Activated CD8-positive, alpha-beta memory T cell treated with anti-CD3 and anti-CD28 coated beads, Interleukin-2, amount 10 ng/mL, durations not matched to agents 7 days and 5 days (primary cell): ENCODE measurements at places on chromosomes 7 and 10. TPM values are rescaled to one million over a fixed set of nuclear protein-coding genes. Genes with fewer than 3 reads are reported as not detected.

Gene FXYD4
- total RNA-seq: 0.37 TPM

- peak; percentile 63 for DNase-seq
- peak overlapping the region; percentile 60 for H3K4me3 ChIP-seq
- H3K36me3 ChIP-seq: no peaks in the 10 kb centered on the region
- no peaks in the 10 kb centered on the region for H3K27me3 ChIP-seq
- peak overlapping the region; percentile 98 for H3K27ac ChIP-seq
- H3K4me1 ChIP-seq: peaks cover 36% of the 10 kb centered on the region
Observed at GRCh38 chr10:71713135-71714030, 6.2 kb downstream of the C10orf105 start.

Gene DDC
- not detected for total RNA-seq

Gene ZNF107
- 17.8 TPM for total RNA-seq

GRCh38 chr10:44068716-44069482 lies 316.0 kb downstream of the CXCL12 start:
- no peak overlapping the region for H3K27ac ChIP-seq
- H3K4me3 ChIP-seq: no peak overlapping the region
- H3K4me1 ChIP-seq: no peaks in the 10 kb centered on the region
- no peaks in the 10 kb centered on the region for H3K27me3 ChIP-seq

DNA sequence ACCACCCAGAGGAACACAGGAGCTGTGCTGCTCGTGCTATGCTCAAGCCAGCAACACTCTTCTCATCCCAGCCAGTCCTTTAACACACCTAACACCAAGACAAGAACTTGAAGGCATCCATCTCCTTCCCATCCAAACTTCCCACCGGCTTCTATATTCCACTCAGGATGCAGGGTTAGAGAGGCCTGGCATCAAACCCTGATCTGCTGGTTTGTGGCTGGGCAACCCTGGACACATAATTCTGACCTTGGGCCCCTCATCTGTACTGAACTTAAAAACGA lies 5.6 kb upstream of the MYO1G start:
- peaks cover 75% of the 10 kb centered on the region for H3K4me1 ChIP-seq
- H3K36me3 ChIP-seq: peaks cover 46% of the 10 kb centered on the region
- DNase-seq: peak; percentile 36
- no peaks in the 10 kb centered on the region for H3K27me3 ChIP-seq
- peak overlapping the region; percentile 98 for H3K4me3 ChIP-seq

DNA sequence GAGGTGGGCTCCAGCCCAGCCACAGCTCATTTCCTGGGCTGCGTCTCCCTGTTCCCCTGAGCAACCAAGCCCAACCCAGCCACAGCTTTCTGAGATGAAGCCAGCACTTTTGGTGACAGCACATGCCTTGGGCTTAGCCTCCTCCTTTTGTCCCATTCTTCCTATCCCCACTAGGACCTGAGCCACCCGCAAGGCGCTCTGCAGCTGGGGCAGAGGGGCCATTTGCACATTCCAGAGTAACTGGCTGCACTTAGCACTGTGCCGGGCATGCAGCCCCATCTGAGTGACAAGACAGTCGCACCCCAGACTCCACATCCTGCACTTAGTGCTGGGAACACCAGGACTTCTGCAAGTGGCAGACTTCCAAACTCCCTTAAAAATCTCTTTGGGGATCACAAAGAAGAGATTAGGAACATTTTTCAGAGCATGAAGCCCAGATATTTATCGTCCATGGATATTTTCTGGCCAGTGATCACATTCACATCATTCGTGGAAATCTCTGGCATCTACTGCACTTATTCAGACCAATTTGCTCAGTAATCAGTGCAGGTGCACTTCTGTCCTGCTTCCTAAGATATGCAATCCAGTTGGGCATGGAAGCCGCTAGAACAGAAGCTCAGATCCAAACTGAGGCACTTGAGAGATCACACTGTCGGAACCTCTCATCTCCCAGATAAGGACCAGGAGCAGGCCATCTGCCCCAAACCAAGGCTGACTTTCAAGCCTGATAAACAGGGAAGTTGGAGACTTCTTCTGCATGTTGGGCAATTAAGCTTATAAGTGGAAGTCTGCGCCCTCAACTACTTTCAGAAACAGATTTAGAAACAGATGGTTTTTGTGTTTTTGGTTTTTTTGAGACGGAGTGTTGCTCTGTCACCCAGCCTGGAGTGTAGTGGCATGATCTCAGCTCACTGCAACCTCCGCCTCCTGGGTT lies 26.4 kb downstream of the CHST15 start:
- no peaks in the 10 kb centered on the region for H3K36me3 ChIP-seq
- H3K4me3 ChIP-seq: no peak overlapping the region
- no peak for DNase-seq

Gene PLAC9
- not detected for total RNA-seq

DNA sequence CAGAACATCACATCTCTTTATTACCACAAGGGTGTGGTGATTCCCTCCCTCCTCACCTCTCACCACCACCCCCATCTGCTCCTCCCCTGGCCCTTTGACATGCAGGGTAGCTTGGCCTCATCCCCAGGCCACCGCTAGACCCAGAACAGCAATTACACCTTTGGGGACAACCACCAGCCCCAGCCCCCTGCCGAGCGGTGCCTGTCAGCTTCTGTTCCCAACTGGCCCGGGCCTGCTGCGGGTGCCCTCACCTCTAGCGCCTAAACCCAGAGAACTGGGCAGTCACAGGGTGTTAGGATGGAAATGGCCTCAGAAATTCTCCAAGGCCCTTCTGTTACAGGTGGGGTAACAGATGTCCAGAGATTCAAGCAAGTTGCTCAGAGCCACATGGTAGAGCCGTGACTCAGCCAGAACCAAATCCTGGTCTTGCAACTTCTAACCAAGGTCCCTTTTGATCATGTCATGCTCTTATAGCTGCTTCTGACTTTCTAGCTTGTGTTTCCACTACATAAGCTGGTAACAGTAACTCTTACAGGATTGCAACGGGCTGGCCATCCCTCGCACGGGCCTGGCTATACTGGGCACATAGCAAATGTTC lies 78.0 kb downstream of the PRKAG2 start:
- DNase-seq: no peak
- no peak overlapping the region for H3K4me3 ChIP-seq
- H3K4me1 ChIP-seq: peaks cover 13% of the 10 kb centered on the region

DNA sequence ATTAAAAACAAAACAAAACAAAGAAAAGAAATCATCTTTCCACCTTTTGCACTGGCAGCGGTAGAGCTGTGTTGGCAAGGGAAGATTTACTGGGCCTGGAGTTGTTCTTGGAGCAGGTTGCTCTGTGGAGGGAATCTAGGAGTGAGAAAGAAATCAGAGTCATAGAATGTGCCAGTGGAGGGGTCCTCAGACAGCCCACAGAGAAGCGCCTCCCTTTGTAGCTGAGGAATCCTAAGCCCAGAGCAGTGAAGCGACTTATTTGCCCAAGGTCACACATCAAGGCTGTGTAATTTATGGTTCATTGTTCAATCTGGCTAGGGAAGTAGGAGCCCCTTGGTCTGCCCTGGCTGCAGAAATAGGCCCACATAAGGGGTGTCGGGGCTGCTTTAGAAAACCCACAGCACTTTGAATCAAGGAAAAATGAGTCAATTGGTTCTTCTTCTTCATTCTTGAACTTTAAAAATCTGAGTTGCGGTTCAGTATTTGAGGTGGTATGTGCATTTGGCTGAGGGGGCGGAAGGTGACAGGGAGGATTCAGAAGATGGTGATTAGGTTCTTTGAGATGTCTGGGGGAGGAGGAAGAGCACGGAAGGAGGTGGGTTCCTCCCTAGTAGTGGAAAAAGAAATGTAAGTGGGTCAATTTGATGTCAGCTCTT lies 253.7 kb downstream of the PTEN start:
- H3K36me3 ChIP-seq: no peaks in the 10 kb centered on the region
- no peaks in the 10 kb centered on the region for H3K27me3 ChIP-seq
- peak; percentile 66 for DNase-seq
- peaks cover 15% of the 10 kb centered on the region for H3K4me1 ChIP-seq
- no peak overlapping the region for H3K27ac ChIP-seq

Gene LRRD1
- not detected for total RNA-seq

GRCh38 chr7:45081670-45081974 lies 7.1 kb downstream of the NACAD start:
- DNase-seq: no peak
- H3K27me3 ChIP-seq: no peaks in the 10 kb centered on the region
- no peaks in the 10 kb centered on the region for H3K4me1 ChIP-seq
- H3K27ac ChIP-seq: no peak overlapping the region
- no peaks in the 10 kb centered on the region for H3K36me3 ChIP-seq
- no peak overlapping the region for H3K4me3 ChIP-seq

Gene NME8
- total RNA-seq: not detected

GRCh38 chr7:34361663-34362250 lies 296.3 kb upstream of the NPSR1 start:
- no peak for DNase-seq
- H3K4me3 ChIP-seq: no peak overlapping the region
- no peaks in the 10 kb centered on the region for H3K27me3 ChIP-seq
- no peak overlapping the region for H3K27ac ChIP-seq
- no peaks in the 10 kb centered on the region for H3K4me1 ChIP-seq
- no peaks in the 10 kb centered on the region for H3K36me3 ChIP-seq

DNA sequence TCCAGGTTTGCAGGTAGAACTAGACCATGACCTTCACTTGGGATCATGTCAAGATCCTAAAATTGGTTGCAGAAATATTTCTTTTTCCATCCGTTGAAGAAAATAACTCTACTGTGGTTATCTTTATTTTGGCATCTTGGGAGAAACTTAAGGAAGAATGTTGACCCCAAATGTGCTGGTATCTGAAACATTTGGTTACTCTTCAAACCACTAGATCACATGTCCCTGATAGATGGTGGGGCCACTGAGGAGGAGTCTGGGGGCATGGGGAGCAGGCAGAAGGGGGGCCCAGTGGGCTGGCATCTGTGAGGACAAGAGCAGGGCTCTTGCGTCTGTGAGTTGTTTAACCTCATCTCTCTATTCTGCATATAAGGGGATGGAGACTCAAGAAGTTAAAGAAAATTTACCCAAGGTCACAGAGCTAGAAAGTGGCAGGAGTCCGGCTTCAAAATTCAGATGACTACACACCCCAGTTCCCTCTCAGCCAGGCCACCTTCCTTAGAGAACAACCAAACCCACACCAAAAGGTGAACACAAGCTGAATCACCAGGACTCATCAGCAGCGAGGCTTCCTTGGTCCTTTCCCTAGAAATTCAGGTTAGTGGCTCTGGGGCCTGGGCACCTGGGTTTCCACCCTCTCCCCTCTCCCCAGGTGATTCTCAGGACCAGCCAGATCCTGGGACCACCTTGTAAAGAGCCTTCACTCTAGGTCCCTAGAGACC lies 40.6 kb upstream of the SRGN start:
- H3K27me3 ChIP-seq: no peaks in the 10 kb centered on the region
- no peaks in the 10 kb centered on the region for H3K36me3 ChIP-seq
- peaks cover 71% of the 10 kb centered on the region for H3K4me1 ChIP-seq
- H3K4me3 ChIP-seq: no peak overlapping the region

Gene MYH16
- total RNA-seq: not detected

Gene C10orf62
- not detected for total RNA-seq

- H3K4me3 ChIP-seq: no peak overlapping the region
- no peaks in the 10 kb centered on the region for H3K27me3 ChIP-seq
- no peak for DNase-seq
- H3K4me1 ChIP-seq: no peaks in the 10 kb centered on the region
Observed at GRCh38 chr7:21028599-21028998, 241.9 kb upstream of the SP8 start.

GRCh38 chr10:1809139-1809741 lies 71.9 kb upstream of the ADARB2 start:
- no peak for DNase-seq
- no peaks in the 10 kb centered on the region for H3K4me1 ChIP-seq
- H3K27me3 ChIP-seq: no peaks in the 10 kb centered on the region
- no peak overlapping the region for H3K27ac ChIP-seq
- no peak overlapping the region for H3K4me3 ChIP-seq

DNA sequence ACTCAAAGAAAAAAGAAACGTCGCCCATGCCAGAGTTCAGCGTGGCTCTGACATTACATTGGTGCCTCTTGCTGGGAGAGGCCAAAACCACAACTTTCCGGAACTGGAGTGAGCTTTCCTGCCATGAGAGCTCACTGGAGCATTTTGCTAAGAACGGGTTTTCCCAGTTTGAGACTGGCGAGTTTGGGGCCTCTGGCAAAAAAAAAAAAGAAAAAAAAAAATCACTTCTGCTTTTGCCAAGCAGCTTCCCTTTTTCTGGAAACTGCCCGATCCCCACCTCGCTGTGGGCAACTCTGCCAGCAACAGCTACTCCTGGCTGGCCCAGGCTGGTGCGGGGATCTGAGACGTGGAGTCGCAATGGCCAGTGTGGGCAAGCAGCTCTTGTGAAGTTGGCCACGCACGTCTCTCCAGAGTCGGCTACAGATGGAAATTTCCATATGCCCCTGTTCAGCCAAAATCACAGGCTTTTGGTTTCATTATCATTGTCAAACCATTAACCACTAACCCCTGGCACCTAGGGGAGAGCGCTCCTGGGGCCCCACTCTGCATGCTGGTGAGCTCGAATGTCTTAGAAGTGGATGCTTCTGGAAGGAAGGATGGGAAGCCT lies 25.7 kb downstream of the PRKAG2 start:
- no peak overlapping the region for H3K27ac ChIP-seq
- peak; percentile 46 for DNase-seq
- H3K4me3 ChIP-seq: peak overlapping the region; percentile 14

DNA sequence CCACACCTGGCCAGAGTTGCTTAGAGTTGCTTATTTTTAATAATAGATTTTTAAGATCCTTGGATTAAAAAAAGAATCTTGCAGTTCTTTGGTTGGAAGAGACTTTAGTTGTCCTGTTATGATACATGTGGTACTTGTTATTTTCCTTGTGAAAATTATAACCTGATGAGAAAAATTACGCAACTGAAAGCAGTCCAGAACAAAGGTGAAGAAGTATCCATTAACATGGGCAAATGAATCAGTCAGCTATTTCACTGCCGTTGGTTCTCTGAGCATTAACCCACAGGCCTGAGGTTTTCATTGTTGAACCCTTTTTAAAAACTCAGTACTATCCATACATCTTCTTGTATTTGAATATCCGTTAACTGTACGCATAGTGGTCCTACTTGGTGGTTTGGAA lies 68.2 kb downstream of the GALNT11 start:
- H3K36me3 ChIP-seq: peaks cover 21% of the 10 kb centered on the region
- no peaks in the 10 kb centered on the region for H3K4me1 ChIP-seq
- no peaks in the 10 kb centered on the region for H3K27me3 ChIP-seq
- no peak for DNase-seq

- no peak overlapping the region for H3K27ac ChIP-seq
- no peak for DNase-seq
- no peak overlapping the region for H3K4me3 ChIP-seq
- no peaks in the 10 kb centered on the region for H3K27me3 ChIP-seq
Observed at GRCh38 chr7:70415179-70415972, 716.6 kb upstream of the GALNT17 start.

DNA sequence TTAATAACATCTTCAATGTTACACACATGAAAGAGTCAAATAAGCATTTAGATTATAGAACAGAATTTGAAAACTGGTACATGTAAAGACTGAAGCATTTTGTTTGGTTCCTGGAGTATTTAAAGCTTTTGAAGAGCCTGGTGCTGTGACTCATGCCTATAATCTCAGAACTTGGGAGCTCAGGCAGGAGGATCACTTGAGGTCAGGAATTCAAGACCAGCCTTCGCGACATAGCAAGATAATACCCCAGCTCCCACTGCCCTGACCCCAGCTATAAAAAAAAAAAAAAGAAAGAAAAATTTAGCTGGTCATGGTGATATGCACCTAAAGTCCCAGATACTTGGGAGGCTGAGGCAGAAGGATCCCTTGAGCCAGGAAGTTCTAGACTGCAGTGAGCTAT lies 87.8 kb downstream of the HDAC9 start:
- no peaks in the 10 kb centered on the region for H3K36me3 ChIP-seq
- no peaks in the 10 kb centered on the region for H3K4me1 ChIP-seq
- no peak for DNase-seq
- H3K27ac ChIP-seq: no peak overlapping the region
- H3K27me3 ChIP-seq: no peaks in the 10 kb centered on the region

Gene TRIL
- 0.05 TPM for total RNA-seq

GRCh38 chr10:80647173-80647833 lies 109.6 kb downstream of the SH2D4B start:
- DNase-seq: no peak
- H3K27ac ChIP-seq: no peak overlapping the region
- no peaks in the 10 kb centered on the region for H3K36me3 ChIP-seq
